ENCODE measurements at places on chromosomes 3 and 15. TPM values are rescaled to one million over a fixed set of nuclear protein-coding genes. Genes with fewer than 3 reads are reported as not detected.
A peak's percentile ranks its signal among the peaks of the same experiment; 100 is the strongest.

Gene GATA2
- total RNA-seq, result 23.9 TPM

Gene GP5
- total RNA-seq, result 0.10 TPM

GRCh38 chr3:156617781-156618180 is 56.6 kb upstream of the TIPARP start:
- no peak overlapping the region for H3K27ac ChIP-seq
- H3K4me3 ChIP-seq, result no peak overlapping the region
- H3K36me3 ChIP-seq, result no peaks in the 10 kb centered on the region

GRCh38 chr15:32831485-32831884 is 113.7 kb downstream of the GREM1 start:
- no peaks in the 10 kb centered on the region for H3K27me3 ChIP-seq
- no peak overlapping the region for H3K4me3 ChIP-seq
- DNase-seq, result no peak
- peaks cover 10% of the 10 kb centered on the region for H3K4me1 ChIP-seq

DNA sequence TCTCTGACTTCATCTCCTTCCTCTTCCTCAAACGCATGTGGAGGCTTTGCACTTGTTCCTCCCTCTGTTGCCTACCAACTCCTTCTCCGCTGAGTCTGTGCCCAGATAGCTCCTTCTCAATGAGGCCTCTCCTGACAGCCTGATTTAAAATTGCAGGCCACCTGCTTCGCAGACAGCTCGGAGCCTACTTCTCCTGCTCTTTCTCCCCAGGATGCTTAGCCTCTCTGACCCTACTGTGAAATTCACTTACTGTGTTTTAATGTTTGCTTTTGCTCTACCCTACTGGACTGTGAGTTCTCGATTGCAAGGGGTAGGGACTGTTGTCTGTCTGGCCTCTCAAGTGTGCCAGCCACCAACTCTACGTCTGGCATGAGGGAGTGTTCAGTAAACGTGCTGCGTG is 83.4 kb downstream of the EEFSEC start:
- H3K4me3 ChIP-seq, result peak overlapping the region; percentile 22
- peak overlapping the region; percentile 1 for H3K27ac ChIP-seq
- H3K36me3 ChIP-seq, result no peaks in the 10 kb centered on the region
- H3K27me3 ChIP-seq, result no peaks in the 10 kb centered on the region

All from type B pancreatic cell (in vitro differentiated cells).